NCI-H1436 treated with DMSO at 0.1 percent for 48 hours (cell line): ENCODE measurements at places on chromosomes 12 and 14.

GRCh38 chr14:90743425-90743824, 72.8 kb downstream of the TTC7B start:
- DNase-seq, result no peak

DNA sequence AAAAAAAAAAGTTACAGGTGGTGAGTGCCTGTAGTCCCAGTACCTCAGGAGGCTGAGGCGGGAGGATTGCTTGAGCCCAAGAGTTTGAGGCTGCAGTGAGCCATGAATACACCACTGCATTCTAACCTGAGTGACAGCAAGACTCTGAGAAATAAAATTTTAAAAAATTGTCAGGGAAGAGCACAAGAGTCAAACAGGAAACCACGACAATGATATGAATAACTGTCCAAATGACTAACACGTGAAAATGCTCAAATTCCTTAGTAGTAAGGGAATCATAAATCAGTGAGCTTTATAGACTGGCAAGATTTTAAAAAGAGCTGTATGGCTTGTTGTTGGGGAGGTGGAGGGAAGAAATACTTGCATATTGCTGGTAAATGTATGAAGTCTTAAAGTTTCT, 12.9 kb upstream of the ASPG start:
- no peak for DNase-seq

DNA sequence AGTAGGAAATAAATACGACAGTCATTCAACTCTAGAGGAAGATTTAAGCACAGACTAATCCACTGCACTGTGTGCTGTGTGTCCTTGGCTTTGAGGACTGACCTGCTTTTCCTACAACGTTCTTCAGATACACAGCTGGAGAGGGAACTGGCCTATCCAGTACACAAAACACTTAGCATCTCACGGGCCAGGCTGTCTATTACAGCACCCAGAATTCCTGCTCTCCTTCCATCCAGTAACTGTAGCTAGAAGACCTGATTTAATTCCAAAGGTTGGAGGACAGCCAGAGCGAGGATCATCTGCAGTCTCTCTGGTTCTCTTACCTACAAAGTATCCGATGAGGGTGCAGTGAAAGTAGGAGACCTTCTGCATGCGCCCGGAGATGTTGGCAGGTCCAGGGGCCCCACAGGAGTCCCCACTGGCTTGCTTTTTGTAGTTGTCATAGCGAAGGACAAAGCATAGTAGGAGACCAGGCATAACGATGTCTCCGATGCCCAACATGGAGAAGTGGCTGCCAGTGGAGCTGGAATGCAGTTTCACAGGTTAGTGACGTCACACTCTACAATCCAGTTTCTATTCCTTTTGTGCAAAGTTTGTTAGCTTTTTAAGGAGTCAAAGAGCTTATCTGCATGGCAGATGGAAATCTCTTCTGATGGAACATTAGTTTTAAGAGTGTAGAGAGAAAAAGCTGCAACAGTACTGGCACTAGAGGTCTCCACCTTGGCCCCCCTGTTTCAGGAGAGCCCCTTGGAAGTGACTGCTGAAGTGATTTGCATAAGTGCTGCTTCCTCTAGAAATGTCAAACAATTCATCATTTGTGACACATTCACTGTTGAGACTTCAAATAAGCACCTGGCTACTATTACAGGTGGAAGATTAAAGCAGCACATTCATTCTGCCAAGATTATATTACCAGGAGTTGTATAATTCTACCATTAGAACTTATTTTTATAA, 41.7 kb downstream of the ACADS start:
- peak; percentile 49 for DNase-seq

DNA sequence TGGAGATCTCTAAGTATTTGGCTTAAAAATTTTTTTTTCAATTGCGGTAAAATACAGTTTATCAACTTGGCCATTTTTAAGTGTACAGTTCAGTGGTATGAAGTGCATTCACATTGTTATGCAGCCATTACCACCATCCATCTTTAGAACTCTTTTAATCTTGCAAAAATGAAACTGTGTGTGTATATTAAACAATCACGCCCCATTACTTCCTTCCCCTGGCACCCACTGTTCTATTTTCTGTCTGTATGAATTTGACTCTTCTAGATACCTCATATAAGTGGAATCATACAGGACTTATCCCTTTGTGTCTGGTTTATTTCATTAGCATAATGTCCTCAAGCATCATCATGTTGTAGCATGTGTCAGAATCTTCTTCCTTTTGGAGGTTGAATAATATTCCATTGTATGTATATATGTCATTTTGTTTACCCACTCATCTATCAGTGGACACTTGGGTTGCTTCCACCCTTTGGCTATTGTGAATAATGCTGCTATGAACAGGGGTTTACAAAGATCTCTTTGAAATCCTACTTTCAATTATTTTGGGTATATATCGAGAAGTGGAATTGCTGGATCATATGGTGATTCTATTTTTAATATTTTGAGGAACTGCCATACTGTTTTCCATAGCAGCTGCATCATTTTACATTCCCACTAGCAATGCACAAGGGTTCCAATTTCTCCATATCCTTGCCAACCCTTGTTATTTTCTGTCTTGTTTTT, 62.9 kb downstream of the SAMD4A start:
- no peak for DNase-seq

- DNase-seq, result no peak
Observed at GRCh38 chr14:64196814-64197411, 97.3 kb downstream of the ESR2 start.

GRCh38 chr12:23533265-23533664, 416.2 kb downstream of the SOX5 start:
- no peak for DNase-seq

- DNase-seq, result no peak
Observed at GRCh38 chr14:103817595-103817994, 29.8 kb downstream of the PPP1R13B start.

DNA sequence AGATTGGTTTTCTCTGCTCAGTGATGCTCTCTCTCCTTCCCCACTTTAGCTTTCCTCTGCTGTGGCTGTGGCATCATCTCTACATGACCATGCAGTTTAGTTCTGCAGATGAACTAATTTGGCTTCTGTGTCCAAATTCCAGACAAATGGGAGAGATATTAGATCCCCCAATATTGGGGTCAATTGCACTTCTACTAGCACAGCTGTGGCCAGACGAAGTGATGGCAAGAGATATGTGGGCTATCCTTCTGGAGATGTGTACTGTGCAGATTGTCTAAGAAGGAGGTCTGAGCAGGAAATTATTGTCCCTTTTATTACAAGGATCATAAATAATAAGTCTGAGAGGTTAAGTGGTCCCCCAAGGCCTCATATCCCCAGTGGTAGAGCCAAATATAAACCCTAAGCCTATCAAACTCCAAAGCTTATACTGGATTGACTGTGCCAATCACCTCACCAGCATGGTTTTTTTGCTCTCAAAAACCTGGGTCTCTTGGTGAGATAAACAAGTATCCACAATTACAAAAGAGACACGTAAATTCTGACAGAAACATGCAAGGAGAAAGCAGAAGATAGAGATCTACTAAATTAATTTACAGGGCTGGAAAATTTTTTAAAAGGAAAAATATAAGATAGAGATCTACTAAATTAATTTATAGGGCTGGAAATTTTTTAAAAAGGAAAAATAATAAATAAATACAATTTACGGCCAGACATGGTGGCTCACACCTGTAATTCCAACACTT, 29.1 kb upstream of the GCH1 start:
- DNase-seq, result no peak

DNA sequence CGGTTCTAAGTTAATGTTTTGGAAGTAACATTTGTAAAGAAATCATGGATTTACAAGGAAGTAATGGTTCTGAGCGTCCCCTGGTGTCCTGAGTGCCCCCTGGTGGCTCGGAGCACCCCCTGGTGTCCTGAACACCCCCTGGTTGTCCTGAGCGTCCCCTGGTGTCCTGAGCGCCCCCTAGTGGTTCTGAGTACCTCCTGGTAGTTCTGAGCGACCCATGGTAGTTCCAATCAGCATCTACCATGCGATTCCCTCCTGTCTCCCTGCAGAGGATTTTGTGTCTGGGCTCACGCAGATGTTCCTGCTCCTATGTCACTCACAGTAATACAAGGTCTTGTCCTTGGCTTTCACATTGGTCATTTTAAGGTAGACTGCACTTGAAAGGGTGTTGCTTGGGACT, 1352.9 kb downstream of the TMEM121 start:
- no peak for DNase-seq

GRCh38 chr12:88127099-88127498, 14.8 kb downstream of the CEP290 start:
- no peak for DNase-seq

DNA sequence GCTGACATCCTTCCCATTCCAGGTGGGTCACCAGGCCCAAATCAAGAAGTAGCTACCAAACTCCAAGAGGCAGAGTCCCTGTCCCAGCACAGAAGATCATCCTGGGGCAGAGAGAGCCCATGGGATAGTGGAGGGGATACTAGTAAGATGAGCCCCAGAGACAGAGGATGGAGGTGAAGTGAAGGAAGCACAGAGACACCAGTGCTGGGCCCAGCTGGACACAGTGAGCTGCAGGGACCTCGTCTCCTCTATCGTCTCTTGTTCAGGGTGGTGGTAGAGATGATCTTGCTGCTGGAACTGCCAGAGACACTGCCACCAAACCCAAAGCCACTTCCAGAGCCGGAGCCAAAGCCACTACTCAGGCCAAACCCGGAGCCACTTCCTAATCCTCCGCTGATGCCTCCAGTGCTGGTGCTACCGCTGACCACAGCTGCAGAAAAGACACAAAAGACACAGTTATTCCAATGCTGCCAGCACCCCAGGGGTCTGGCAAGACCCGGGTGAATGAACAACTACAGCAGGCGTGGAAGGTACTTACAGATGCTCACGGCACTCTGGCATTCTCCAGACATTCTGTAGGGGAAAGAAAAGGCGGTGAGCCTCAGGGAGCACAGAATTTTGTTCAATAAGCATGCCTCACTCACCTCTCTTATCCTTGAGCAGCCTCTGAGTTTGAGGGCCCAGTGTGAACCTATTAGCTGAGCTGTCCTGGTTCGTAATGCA, 6.9 kb downstream of the KRT4 start:
- DNase-seq, result no peak

DNA sequence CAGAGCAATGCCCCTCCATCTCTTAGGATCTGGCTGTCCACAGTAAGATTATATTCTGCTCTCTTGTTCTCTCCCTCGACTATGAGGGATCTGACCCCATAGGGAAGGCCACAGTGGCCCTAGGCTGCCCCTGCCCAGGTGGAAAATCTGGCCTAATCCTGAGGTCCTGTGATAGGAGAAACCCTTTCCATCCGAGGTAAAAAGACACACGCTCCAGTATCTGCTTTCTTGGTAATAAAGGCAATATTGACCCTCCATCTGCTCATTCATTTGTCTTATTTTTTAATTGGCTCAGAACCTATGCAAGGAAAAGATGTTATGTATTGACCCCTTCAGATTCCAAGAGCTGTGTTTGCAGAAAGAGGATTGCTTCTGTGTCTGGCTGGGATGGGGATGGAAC, 9.7 kb downstream of the KRT76 start:
- DNase-seq, result no peak

DNA sequence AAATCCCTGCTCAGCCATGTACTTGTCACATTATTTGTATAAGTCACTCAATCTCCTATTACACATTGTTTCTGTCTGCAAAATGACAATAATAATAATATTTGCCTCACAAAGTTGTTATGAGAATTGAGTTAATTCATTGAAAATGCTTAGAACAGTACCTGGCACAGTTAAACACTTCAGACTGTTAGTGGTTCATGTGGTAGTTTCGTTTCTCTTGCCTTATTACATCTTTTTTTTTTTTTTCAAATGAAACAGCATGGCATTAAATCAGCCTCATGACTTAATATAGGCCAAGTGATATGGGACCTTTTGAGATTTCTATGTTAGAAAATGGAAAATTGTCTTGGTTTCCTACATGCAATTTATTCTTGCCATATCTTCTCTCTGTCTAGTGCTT, 71.0 kb upstream of the CRY1 start:
- no peak for DNase-seq

DNA sequence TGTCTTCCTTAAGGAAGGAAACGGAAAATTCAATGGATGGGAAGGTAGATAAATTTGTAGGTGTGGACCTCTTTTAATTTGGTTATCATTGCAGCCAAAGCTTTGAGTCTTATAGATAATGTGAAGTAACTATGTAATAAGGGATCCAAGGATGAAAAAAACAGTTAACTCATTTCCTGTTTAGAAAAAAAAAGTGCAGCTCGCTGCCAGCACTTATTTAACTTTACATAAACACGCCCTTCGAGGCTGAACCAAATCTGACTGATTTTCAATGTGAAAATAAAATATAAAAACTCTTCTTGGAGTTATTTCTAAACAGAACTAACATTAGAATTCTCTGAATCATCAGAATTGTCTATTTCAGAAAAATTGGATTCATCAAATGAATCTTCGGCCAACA, 7.0 kb downstream of the NUBPL start:
- no peak for DNase-seq

DNA sequence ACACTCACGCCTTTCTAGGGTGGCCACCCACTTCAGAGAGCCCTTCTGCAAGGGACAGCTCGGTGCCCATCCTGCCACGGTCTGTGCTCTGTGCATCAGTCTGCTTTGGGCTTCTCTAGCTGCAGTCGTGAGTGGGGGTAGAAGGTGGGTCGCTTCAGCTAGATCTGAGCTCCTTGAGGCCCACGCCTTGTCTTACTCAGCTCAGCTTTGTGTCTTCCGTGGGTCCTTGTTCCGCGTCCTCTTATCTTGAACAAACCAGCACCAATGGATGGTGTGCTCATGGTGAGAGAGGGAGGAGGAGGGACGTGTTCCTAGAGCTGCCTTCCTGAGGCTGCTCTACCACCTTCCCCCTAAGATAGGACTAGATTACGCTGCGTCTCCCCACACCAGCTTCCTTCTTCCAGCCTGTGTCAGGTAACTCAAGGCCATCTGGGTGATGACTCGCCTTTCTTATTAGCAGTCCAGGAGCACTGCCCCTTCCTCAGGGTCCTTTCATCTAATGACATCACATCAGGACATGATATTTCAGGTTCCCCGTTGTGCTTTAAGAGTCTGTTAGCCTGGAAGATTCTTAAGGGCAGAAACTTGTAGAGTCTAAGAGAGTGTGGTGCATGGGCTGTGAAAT, 118.8 kb downstream of the TSPAN9 start:
- DNase-seq, result no peak

GRCh38 chr14:37411079-37411735, 183.8 kb downstream of the FOXA1 start:
- no peak for DNase-seq

DNA sequence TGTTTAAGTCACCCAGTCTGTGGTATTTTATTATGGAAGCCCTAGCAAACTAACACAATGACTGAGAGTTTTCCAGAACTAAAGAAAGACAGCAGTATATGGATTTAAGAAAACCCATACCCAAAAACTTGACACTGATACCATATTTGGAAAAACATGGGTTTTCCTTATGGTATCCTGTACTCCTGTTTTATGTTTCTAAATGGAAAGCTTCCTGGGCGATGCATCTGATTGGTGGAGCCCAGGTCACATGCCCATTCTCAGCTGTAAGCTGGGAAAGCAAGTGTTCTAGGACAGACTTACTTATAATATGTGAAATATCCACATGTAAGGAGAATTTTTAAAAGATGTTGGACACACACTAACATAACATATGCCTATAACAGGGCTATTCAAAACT, 4.5 kb upstream of the RNASE4 start:
- DNase-seq, result no peak

DNA sequence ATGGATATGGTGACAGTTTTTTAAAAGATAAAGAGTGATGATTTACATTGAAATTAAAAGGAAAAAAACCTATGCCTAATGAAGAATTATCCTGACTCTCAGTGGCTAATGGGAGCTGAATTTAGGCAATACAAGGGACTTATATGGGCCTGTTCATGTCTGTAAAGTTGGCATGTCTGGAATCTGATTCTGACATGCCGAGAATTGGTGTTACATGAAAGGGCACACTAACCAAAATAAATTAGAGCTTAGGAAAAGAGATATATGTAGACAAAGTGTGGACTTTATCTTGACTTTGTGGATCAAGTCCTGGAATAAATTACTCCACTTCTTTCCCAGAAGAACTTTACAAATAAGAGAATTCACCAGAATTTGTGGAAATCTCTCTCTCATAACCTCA, 1.1 kb downstream of the TDG start:
- DNase-seq, result no peak
